Caco-2 (cell line): ENCODE measurements at places on chromosomes 7 and 10. TPM values are rescaled to one million over a fixed set of nuclear protein-coding genes. Genes with fewer than 3 reads are reported as not detected.

DNA sequence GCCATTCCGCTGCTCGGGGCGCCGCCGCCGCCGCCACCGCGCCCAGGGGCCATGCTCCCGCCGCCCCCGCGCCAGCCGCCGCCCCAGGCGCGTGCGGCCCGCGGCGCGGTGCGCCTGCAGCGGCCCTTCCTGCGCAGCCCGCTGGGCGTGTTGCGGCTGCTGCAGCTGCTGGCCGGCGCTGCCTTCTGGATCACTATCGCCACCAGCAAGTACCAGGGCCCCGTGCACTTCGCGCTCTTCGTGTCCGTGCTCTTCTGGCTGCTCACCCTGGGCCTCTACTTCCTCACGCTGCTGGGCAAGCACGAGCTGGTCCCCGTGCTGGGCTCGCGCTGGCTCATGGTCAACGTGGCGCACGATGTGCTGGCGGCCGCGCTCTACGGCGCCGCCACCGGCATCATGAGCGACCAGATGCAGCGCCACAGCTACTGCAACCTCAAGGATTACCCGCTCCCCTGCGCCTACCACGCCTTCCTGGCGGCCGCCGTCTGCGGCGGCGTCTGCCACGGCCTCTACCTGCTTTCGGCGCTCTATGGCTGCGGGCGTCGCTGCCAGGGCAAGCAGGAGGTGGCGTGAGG is 383 bp downstream of the MARVELD1 start:
- H3K4me1 ChIP-seq = peaks cover 22% of the 10 kb centered on the region
- H3K27me3 ChIP-seq = no peaks in the 10 kb centered on the region
- no peaks in the 10 kb centered on the region for H3K36me3 ChIP-seq
- peak overlapping the region; percentile 91 for H3K27ac ChIP-seq
- peak overlapping the region; percentile 89 for H3K4me3 ChIP-seq

DNA sequence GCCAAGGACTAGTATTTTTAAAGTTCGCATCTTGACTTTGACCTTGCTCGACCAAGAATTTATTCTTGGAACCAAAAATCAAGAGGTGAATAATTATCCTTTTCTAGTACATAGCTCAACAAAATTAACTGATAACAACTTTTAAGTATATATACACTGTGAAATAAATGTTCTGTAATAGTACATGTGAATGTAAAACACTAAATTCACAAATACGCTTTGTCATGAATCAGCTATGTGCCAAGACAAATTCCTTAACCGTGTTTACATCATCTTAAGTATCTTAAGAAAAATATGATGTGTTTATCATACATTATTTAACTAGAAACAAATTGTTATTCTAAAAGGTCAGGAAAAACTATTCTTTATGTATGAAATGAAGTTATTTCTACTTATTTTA is 83.3 kb downstream of the CUL2 start:
- H3K27me3 ChIP-seq = no peaks in the 10 kb centered on the region
- no peak for DNase-seq
- H3K4me1 ChIP-seq = no peaks in the 10 kb centered on the region
- H3K4me3 ChIP-seq = no peak overlapping the region
- no peak overlapping the region for H3K27ac ChIP-seq
- no peaks in the 10 kb centered on the region; the same call in none of the 2 replicates for H3K36me3 ChIP-seq

GRCh38 chr10:23037561-23037960 is 57.8 kb upstream of the MSRB2 start:
- DNase-seq = no peak
- no peaks in the 10 kb centered on the region for H3K27me3 ChIP-seq
- H3K27ac ChIP-seq = no peak overlapping the region
- no peaks in the 10 kb centered on the region for H3K36me3 ChIP-seq
- H3K4me1 ChIP-seq = no peaks in the 10 kb centered on the region

DNA sequence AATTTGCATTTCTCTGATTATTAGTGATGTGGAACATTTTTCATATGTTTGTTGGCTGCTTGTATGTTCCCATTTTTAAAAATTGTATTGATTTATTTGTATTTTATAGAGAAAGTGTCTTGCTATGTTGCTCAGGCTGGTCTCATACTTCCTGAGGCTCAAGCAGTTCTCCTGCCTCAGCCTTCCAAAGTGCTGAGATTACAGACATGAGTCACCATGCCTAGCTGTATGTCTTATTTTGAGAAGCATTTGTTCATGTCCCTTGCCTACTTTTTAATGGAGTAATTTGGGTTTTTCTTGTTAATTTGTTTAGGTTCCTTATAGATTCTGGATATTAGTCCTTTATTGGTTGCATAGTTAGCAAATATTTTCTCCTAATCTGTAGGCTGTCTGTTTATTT is 214.2 kb upstream of the KAT6B start:
- no peak overlapping the region for H3K4me3 ChIP-seq
- H3K4me1 ChIP-seq = no peaks in the 10 kb centered on the region; the same call in 1 of the 2 replicates
- no peak overlapping the region for H3K27ac ChIP-seq
- H3K36me3 ChIP-seq = no peaks in the 10 kb centered on the region

DNA sequence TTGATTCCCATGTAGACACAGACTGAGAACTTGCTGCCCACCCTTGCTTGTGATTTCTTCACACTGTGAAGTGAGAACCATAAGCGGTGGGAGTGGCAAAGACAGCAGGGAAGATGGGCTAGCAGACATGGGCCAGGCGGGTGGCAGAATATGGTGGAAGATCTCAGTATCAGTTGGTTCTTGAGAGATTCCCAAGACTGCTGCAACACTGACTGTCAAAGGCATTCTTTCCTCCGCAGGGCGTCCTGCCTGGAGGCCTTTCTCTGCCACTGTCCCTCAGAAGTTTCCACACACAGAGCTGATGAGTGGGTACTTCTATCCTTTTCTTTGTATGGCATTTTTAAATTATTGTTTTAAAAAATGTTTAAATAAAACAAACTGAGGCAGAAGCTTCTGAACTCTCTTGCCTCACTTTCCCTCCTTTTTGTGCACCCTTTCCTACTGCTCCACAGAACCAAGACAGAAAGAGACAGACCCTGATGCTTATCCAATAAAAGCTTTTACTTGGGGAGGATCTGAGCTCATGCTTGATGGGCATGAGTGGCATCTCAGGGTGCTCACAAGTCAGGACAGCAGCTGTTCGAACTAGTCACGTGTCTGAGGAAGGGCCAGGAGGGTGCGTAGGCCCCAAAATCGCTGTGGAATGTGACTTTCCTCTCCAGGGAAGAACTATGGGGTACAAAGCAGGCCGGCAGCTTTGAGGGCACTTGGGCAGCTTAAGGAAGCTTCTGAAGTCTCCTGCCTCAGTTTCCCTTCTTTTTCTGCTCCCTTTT is 104.7 kb upstream of the PCGF5 start:
- H3K4me1 ChIP-seq = no peaks in the 10 kb centered on the region
- H3K27me3 ChIP-seq = no peaks in the 10 kb centered on the region
- no peak overlapping the region for H3K27ac ChIP-seq
- no peak for DNase-seq

DNA sequence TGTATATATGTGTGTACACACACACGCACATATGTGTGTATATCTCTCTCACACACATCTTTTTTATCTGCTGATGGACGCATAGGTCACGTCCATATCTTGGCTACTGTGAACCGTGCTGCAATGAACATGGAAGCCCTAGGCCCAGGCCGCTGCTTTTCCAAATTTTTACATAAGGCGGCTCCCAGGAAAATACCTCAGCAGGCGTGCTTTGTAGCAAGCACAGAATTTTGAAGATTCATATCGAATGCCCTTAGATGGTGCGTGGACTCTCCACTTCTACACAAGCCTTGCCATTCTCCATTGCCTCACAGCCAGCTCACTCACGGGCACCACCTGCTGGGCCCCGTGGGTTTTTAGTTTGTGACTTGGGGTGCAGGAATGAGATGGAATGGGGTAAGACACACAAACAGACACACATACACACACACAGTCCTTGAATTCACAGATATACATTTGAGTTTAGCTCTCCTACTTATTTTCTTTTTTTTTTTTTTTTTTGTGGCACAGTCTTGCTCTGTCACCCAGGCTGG is 57.9 kb upstream of the RNF32 start:
- H3K27ac ChIP-seq = no peak overlapping the region
- no peak for DNase-seq
- H3K4me3 ChIP-seq = no peak overlapping the region
- H3K36me3 ChIP-seq = no peaks in the 10 kb centered on the region

DNA sequence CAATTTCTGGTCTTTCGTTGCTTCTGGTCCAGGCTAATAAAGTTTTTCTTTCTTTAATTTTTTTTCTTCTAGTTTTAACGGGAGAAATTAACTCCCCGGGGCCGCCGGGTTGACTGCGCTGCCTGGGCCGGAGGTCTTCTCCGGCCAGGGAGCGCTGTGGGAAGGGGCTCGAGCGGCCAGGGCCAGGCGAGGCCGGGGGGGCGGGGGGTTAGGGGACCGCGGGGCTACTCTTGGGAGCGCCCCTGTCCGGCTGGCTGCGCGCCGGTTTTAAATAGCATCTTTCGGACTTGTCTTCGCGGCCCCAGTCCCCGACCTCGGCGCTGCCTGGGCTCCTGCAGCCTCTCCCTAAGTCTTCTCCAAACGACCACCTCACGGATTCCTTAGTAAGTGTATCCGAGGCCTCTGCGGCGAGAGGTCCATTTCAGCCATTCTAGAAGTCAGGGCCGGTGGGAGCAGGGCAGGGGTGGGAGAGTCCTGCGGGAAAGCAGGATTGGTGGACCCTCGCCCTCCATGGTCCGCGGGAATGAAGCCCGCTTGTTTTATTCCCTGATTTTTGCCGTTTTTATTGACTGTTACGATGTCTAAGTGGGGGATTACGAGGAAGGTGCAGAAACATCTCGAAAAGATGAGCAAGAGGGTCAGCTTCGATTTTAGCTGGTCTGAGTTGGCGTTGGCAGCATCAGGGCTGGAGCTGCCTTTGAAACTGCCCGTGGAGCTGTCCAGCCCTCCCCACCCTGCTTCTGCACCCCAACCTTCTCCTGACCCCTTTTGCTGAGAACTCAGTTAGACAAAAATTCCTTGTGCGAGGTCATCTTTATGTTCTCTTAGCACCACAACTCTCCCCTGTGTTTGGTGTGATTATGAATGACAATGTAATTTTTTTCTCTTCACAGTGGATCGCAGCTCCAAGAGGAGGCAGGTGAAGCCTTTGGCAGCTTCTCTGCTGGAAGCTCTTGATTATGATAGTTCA is 555 bp downstream of the PHF14 start:
- H3K27me3 ChIP-seq = no peaks in the 10 kb centered on the region
- peak; percentile 36 for DNase-seq
- H3K36me3 ChIP-seq = no peaks in the 10 kb centered on the region
- peaks cover 21% of the 10 kb centered on the region for H3K4me1 ChIP-seq

Gene PPIF
- total RNA-seq = 116 and 133 TPM in 2 replicates

Gene ACBD7
- 9.7 and 13.9 TPM in 2 replicates for total RNA-seq
